ENCODE measurements at places on chromosomes 7 and 10.

- DNase-seq = no peak
These were observed 191.3 kb upstream of the KAT6B start for GRCh38 chr10:74634995-74635536.

DNA sequence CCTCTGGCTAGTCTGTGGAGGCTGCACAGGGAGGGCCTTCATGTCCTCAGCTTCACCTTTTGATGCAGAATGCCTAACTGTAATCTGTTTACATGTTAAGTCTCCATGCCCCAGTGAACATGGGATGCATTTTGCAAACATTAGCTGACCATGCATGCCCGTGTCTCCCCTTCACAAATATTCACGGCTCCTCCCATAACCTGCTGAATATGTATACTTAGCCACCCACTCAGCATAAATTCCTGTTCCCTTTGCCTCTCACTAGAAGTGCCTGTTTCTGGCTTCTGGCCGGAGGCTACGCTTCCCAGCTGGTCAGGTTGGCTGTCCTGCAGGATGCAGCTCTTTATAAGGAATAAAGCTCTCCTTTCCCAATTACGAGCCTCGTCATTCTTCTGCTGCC lies 552.7 kb downstream of the DNAJB6 start:
- no peak for DNase-seq

- DNase-seq = no peak
These were observed 35.6 kb downstream of the ANKRD16 start for GRCh38 chr10:5854131-5854475.

GRCh38 chr7:135167365-135167917 lies 3.1 kb downstream of the CYREN start:
- no peak for DNase-seq

- DNase-seq = no peak
These were observed 329 bp downstream of the NOLC1 start for GRCh38 chr10:102152545-102152890.

All from uterus (tissue), 4 donors.